ENCODE measurements at places on chromosomes 13 and 19.

- DNase-seq, result peak; percentile 63
These were observed 34.6 kb upstream of the KATNAL1 start for GRCh38 chr13:30341815-30342570.

- peak; percentile 79 for DNase-seq
These were observed at the start of gene BCAM for GRCh38 chr19:44808463-44809371. BCAM (plus strand) TSS chr19:44809103; CDS start chr19:44809125, 22 bp downstream.

- DNase-seq, result peak; percentile 72
These were observed 37.8 kb downstream of the TNFSF14 start for GRCh38 chr19:6632002-6632621.

- DNase-seq, result peak; percentile 19
These were observed 145.9 kb downstream of the NUFIP1 start for GRCh38 chr13:44843403-44843802.

DNA sequence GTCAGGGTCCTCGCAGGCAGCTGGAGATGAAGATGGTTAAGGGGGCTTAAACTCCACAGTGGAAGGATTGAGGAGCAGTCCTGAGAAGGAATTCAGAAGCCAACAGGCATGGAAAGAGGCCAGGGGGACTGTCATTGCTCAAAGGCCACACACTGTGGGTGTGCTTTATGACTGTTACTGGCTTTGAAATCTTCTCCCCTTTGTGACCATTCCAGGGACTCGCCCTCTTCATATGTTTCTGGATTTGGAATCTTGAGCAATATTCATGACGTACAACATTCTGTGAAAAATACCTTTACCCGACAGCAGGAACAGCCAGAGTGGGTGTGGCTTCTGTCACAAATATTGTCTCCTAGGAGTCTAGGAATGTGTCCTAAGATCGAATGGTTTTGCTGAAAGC lies 16.6 kb downstream of the CEACAM7 start:
- DNase-seq, result no peak

- DNase-seq, result no peak
These were observed 18.2 kb downstream of the EFNB2 start for GRCh38 chr13:106517109-106517847.

DNA sequence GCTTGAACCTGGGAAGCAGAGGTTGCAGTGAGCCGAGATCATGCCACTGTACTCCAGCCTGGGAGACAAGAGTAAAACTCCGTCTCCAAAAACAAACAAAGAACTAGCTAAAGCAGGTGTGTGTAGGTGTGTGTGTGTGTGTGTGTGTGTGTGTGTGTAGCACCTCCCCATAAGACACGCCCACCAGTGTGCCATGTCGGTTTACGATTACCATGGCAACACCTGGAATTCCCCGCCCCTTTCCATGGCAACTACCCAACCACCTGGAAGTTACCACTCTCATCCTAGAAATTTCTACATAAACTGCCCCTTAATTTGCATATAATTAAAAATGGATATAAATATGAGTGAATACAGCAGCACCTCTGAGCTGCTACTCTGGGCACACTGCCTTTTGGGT lies 80.9 kb upstream of the ADGRE5 start:
- peak; percentile 49 for DNase-seq

GRCh38 chr19:16261584-16262368 lies 62.9 kb upstream of the KLF2 start:
- DNase-seq, result no peak

DNA sequence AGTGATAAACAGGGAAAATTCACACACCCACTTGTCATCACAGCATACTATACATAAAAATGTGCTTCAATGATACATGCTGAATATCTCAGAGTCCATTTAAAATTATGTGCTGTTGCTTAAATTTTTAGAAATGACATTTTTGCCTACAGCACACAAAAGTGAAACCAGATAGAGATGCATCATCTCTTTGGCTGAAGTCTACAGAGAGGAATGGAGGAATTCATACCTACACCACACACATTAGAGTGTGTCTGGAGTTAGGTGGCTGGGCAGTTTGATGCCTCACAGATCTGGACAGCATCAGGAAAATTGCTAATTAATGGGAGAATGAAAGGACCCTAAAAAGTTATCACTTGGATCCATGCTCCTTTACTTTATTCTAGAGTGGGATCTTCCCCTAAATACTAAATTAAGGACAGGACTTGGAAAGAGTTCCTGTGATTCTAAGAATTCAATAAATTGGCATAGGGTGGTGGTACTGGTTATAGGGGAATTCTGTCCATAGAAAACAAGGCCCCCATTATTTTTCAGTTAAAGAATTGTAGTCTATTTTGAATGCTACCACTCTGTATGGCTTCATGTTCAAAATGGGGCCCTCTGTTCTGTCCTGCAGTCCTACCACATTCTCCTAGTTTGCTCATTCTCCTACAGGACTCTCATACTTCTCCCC lies 41.3 kb downstream of the RCBTB2 start:
- DNase-seq, result no peak

GRCh38 chr19:45632468-45633196 lies 6.6 kb downstream of the EML2 start:
- DNase-seq, result peak; percentile 94

DNA sequence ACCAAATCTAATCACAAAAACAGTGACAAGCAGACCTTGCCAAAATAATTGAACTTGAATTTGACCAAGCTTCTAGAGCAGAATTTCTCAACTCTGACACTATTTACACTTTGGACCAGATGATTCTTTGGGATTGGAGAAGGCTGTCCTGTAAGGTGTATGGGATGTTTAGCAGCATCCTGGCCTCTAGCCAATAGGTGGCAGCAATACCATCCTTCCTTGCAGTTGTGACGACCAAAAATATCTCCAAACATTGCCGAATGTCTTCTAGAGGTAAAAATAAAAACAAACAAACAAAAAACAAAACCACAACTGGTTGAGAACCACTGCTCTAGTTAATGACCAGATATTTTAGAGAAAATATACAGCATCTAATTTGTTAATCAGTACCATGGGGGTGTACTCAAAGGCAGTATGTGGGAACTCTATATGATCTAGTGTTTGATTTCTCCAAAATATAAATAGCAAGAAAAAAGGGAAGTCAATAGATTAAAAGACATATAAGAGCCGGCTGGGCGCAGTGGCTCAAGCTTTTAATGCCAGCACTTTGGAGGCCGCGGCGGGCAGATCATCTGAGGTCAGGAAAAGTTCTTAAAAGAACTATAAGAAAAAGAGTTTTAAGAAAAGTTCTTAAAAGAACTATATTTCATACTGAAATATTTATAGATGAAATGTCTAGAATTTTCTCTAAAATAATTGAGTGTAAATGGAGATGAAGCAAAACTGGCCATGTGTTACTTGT lies 60.9 kb upstream of the ZNF527 start:
- DNase-seq, result no peak

- DNase-seq, result no peak
These were observed 157.2 kb upstream of the OBI1 start for GRCh38 chr13:78816154-78816553.

DNA sequence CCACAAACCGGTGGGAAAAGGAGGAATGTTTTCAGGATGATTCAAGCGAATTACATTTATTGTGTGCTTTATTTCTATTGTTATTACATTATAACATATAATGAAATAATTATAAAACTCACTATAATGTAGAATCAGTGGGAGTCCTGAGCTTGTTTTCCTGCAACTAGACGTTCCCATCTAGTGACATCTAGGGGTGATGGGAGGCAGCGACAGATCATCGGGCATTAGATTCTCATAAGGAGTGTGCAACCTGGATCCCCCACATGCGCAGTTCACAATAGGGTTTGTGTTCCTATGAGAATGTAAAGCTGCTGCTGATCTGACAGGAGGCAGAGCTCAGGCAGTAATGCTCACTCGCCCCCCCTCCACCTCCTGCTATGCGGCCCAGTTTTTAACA lies 54.5 kb downstream of the SPTBN4 start:
- peak; percentile 49 for DNase-seq

GRCh38 chr19:10760273-10760944 lies 42.5 kb downstream of the DNM2 start:
- peak; percentile 77 for DNase-seq

DNA sequence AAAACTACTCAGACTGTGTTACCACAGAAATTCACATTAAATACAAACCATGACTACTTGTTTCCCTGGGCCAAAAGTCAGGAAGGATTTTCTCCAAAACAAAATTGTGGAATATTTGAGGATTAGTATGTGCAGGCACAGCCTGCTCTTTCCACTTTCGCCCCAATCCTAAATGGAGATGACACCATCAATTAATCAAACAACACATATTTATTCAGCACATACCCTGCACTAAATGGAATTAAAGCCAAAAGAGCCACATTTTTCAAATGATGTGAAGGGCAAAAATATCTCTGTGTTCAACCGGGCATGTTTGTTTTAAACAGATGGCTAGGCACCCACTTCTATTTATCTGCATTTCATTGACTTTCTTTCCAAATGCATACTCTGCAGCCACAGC lies 523.1 kb downstream of the DCT start:
- DNase-seq, result no peak

DNA sequence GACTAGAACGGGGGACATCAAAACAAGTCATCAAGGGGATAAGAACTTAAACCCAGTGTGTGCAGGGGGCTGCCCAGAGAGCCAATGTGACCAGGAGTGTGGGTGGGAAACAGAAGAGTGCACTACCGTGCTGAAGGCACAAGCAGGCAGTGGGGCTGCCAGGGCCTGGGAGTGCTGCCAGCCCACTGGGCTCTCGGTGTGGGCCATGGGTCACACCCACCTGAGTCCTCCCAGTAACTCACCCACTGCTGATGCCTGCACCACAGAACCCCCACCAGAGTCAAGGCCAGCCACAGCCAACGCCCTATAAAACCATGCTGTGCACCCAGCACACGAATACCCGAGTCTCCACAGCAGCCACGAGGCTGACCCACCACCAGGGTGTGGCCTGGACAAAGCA lies 8.5 kb downstream of the MED26 start:
- DNase-seq, result no peak

All from Daoy (cell line).